ENCODE measurements at places on chromosomes 16 and 17.

- DNase-seq = no peak
These were observed 26.2 kb upstream of the ALKBH5 start for GRCh38 chr17:18157354-18157985.

GRCh38 chr16:74742051-74742481 is 32.6 kb downstream of the FA2H start:
- DNase-seq = no peak

DNA sequence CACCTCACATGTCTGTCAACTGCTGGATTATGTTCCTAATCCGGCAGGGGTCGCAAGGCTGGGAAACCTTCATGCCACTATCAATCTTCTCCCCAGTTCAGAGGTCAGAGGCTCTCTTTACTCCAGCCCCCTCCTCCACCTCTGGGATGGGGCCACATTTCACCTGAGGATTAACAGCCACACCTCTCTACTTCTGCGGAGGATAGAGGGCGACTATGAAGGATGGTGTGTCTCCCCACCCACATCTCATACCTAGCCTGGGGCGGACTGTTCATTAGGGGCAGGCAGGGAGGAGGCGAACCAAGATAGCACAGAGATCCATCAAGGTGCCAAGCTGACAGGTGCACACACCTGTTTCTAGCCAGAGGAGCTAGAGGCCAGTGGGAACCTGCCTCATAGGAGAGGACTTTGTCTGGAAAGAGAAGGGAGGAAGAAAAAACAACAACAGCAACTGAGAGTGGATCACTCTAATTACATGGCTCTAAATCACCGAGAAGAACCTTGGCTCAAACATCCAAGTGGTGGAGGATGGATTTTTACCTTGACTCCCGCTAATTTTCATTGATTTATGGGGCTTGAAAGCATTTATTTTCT is 41.9 kb upstream of the SKAP1 start:
- no peak for DNase-seq

- no peak for DNase-seq
These were observed 40.5 kb downstream of the MYH3 start for GRCh38 chr17:10616502-10617119.

GRCh38 chr17:37118366-37119137 is 169.8 kb downstream of the AATF start:
- no peak for DNase-seq

- DNase-seq = no peak
These were observed 301.6 kb upstream of the C16orf82 start for GRCh38 chr16:26765087-26765486.

GRCh38 chr16:80946481-80946880 is 60.2 kb downstream of the CMC2 start:
- DNase-seq = no peak
